ENCODE measurements at places on chromosomes 7 and 10.

GRCh38 chr7:24786941-24787340, 29.7 kb upstream of the GSDME start:
- DNase-seq = peak; percentile 43

- no peak for DNase-seq
Measured at GRCh38 chr7:131057794-131058070, 269.9 kb upstream of the MKLN1 start.

DNA sequence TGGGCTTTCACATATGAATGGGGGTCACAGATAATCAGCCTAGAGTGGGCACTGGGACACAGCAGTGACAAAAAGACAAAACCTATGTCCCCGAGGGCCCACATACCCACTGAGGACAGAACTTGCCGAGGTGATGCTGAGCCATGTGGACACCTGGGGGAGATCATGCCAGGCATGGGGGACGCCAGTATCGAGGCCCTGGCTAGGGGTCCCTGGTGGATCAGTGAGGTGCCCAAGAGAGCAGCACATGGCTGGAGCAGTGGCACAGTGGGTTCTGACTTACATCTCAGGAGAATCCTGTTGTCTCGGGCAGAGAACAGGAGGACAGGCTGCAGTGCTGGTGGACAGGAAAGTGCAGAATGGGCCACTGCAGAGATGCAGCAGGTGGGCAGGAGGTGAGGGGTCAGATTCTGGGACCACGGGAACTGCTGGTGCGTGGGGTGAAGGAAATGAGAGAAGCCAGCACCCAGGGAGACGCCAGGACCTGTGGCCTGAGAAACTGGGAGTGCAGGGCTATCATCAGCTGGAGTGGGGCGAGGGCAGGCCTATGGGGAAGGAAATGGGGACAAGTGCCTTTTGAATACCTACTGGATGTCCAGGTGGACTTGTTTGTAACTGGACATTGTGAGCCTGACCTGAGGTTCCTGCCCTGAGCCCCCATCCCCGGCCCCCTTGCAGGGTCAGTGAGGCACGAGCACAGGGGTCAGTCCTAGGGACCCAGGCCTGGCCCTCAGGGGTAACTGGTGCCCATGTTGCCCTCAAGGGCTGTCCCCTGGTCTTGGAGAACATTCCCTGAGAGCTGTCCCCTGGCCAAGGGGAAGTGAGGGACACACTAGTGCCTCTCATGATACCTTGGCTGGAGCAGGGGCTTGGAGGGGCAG, 91.2 kb upstream of the RET start:
- no peak for DNase-seq

DNA sequence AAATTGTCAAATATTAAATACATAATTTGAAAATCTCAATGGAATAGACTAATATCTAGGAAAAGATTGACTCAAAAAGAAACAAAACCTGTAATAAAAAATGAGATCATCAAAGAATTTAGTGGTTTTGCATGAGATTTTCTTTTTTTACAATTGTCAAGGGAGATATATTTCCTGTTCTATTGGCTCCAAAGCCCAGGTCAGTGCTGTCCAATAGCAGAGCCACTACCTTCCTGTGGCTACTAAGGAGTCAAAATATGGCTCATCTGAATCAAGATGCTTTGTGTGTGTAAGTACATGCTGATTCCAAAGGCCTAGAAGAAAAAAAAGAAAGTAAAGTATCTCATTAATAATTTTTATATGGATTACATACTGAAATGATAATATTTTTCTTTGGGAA, 191.9 kb downstream of the C7orf25 start:
- no peak for DNase-seq

GRCh38 chr7:20927976-20928375, 141.3 kb upstream of the SP8 start:
- DNase-seq = no peak

DNA sequence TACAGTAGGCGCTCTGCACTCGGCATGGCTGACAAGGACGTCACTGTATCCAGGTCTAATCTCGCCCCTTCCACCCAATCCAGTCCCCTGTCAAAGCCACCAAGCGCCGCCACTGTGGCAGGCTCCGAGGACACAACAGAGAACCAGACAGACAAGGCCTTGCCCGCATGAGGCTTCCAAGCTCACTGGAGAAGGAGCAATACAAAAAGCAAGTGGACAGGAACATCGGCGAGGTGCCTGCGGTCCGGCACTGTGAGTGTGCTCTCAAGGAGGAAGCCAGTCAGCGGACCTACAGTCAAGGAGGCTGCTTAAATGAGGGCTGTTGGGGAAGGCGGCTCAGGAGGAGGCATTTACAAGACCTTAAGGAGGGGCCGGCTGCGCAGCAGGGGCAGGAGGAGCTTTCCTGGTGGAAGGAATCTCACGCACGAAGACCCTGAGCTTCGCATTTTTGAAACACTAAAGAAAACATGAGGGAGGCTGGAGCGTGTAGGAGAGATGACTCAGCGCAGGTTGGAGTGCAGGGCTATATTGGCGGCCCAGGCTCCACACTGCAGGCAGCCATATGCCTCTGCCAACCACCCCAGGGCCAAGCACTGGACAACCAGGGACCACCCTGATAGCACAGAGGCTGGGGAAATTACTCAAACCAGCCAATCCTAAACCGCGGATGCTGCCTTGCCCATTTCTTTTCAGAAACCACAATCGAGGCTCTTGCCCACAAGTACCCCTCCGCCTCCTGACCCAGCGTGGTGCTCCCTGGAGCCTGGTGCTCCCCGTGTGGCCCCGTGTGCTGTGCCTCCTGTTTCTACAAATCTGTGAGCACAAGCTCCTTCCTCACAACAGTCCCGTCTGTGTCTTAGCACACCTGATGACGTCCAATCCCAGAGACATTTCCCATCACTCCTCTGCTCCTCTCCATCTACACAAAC, 28.9 kb downstream of the GNA12 start:
- DNase-seq = no peak

- no peak for DNase-seq
Measured at GRCh38 chr7:37035631-37036030, 311.3 kb upstream of the AOAH start.

DNA sequence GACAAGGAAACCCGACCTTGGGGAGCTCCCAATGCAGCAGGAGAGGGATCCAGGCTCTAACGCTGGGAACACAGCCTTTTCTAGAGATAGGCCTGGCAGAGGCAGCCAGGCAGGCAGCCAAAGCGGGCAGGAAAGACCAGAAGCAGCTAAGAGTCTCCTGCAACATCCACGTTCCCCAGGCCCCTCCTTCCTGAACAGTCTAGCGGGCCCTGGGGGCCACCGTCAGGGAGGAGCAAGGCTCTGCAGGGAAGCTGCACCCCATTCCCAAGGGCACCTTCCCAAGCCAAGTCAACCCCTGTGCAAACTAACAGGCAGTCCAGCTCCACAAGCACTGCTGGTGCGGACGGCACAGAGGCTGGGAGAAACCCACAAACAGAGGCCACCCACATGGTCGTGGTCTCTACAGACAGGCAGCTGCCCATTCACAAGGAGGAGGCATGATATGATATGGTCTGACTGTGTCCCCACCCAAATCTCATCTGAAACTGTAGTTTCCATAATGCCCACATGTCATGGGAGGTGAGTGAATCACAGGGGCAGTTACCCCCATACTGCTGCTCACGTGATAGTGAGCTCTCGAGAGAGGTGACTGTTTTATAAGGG, 115.7 kb downstream of the MAD1L1 start:
- no peak for DNase-seq

DNA sequence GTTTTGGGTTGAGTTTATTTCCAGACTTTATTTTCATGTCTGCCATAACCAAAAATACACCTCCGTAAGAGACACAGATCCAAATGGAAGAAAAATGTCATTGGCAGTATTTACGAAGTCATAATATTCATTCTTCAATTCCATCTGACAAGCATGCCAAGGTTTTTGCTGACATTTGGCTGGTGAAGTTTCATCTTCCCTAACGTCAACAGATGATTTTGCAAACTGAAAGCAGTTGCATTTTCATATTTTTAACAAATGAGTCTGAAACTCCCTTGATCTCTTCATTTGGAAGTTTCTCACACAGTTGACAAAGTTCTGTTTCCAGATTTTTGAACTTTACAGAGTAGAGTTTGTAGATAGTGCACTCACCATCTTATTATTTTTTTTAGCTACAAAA, 114.5 kb downstream of the CALN1 start:
- no peak for DNase-seq

GRCh38 chr10:7085147-7085912, 325.5 kb downstream of the SFMBT2 start:
- no peak for DNase-seq

- DNase-seq = no peak
Measured at GRCh38 chr10:45513551-45513950, 139.5 kb downstream of the ALOX5 start.

- DNase-seq = no peak
Measured at GRCh38 chr10:93352638-93353383, 129.3 kb downstream of the MYOF start.

DNA sequence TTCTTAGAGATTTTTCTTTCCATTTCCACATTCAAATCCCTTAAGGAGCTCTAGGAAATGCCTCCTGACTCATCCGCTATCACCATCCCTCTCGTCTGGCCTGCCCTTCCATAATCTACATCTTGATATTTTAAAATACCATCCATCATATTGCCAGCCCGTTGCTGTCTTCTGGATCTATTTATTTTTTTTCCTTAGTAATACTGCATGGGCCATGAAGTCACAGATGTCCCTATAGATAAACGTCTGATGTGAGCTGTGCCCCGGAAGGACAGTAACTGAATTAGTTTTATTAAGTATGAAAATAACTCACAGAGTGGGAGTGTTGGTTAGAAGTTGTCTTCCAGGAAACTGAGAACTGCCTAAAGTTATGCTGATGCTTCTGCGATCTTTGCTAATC, 76.2 kb downstream of the KLF6 start:
- DNase-seq = no peak

GRCh38 chr7:45919993-45920459, 1.0 kb downstream of the IGFBP3 start:
- no peak for DNase-seq

DNA sequence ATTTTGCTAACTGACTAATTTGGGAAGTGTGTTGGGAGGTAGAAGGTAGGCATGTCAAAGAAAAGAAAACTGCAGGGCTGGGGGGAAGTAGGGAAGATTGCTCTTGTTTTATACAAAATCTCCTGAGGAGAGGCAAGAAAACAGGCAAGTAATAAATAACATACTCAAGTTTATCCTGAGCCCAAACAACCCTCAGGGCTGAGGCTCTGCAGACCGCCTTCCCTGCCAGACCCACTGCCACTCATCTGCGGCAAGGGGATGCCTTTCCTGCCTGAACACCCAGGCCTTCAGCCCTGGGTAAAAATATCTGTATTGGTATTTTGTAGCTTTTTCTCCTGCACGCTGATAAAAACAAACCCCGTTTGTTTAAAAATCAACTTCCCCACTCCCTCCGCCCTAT, 399.8 kb upstream of the NFE2L3 start:
- no peak for DNase-seq

DNA sequence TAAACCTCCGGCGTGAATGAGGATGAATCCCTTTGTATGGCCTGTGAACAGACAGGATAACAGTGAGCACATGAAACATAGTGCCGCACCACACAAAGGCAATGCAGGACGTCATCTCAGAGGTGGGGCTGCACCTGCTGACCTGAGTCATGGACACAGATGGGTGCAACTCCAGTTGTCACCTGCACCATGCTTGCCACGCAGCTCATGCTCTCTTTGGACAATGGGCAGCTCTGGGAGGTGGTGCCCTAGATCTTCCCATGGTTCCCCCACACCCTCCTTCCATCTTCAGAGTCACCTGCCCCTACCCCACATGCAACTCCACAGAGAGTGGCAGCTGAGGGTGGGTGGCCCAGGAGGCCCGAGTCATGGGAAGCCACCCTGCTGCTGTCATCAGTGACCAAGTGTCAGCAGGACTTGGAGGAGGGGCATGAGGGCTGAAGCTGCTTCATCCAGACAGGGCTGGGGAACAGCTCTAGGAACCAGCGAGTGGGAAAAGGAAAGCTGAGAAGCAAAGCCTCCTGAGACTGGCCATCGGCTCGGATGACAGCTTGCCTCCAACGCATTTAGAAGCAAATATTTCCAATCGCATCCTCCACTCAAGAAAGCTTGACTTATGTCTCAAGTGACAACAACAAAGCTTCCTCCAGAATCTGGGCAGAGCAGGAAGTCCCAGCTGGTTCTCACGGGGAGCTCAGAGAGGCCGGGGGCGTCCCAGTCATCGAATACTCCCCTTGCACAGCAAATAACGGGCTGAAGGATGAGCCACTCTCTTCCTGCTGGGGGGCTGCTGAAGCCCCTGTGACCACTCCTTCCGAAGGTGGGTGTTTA, 27.1 kb downstream of the VIPR2 start:
- no peak for DNase-seq

DNA sequence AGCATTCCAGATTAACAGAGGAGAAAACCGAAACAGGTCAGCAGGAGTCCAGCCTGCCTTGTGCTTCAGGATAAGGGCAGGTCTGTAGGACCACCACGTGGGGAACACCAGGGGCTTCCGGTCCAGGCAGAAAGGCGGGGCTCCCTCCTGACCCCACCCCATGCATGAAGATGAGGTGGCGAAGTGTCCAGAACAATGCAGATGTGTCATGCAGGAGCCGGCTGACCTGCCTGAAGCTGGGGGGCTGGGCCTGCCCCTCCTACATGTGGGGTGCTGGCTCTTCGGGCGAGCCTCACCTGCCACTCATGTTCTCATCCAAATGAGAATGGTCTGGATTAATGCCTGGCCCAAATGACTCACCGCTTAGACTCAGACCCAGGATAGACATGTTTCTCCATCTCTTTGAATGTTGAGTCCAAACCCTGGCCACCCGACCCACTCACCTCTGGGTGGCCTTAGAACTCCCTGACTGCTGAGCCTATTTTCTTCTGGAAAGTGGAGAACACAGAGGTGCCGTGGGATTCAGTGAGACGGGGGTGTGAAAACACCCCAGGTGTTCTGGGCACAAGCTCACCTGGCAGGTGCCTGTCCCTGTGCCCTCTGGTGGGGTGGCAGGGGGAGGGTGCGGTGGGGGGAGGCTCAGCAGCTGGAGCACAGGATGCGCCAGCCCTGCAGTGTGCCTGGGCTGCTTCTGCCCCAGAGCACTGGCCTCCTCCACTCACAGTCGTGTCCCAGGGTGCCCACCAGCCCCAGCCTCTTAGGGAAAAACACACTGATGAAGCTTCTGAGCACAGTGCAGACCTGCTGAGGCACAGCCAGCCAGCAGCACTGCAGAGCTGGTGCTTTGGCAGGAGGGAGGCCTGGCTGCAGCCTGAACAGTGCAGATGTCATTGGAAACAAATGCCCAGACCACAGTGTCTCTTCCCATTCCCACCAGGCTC, 55.2 kb upstream of the GDF10 start:
- DNase-seq = no peak

- no peak for DNase-seq
Measured at GRCh38 chr10:67017218-67017617, 91.4 kb downstream of the LRRTM3 start.

DNA sequence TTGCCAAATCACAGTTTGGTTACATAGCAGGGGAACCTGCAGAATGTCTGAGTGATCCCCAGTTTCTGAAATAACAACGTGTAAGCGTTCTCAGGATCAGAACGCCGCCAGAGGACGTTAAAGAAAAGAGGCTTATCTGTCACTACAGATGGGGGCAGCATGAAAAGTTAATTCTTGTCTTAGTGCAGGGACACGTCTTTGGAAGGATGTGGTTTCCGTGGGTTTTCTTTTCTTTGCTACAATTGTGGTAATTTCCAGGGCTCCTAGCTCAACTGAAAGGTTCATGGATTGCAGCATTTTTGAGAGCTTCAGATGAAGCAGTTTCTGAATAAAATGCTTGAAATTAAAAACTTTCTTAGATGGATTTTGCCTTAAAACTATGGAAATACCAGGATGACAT, 106.6 kb downstream of the PRKCQ start:
- DNase-seq = no peak

All from Calu3 (cell line).